NCI-H510A treated with DMSO at 0.1 percent for 48 hours (cell line): ENCODE measurements at places on chromosomes 6 and 20.

DNA sequence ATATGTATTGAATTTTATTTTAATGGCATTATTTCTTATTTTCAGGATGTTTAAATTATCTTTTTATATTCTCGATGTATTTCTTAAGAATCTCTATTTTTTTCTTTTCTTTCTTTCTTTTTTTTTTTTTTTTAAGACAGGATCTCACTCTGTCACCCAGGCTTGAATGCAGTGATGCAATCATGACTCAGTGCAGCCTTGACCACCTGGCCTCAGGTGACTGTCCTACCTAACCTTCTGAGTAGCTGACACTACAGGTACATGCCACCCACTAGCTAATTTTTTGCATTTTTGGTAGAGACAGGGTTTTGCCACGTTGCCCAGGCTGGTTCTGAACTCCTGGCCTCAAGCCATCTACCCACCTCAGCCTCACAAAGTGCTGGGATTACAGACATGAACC lies 143.8 kb upstream of the LAMA2 start:
- DNase-seq, result no peak

GRCh38 chr20:10682939-10683338 lies 9.1 kb upstream of the JAG1 start:
- no peak for DNase-seq

GRCh38 chr6:111357705-111358104 lies 125.3 kb downstream of the REV3L start:
- DNase-seq, result no peak

- DNase-seq, result peak; percentile 1
Observed at GRCh38 chr6:153553627-153554026, 422.5 kb upstream of the RGS17 start.

GRCh38 chr20:10671221-10671918 lies 2.4 kb downstream of the JAG1 start:
- DNase-seq, result no peak

DNA sequence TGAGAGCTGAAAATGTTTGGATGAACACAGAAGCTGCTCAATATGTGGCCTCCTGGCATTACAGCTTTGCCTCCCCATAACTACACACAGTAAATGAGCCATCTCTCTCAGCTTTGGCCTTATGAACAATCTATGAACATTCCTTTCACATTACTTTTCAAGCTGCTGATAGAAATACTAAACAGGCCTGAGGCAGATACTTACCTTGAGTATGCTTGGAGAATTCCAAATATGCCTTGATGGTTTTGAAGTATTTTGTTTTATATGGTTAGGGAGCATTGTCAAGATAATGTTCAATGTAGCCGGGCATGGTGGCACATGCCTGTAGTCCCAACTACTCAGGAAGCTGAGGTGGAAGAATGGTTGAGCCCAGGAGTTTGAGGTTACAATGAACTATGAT lies 104.5 kb downstream of the CD24 start:
- DNase-seq, result no peak

- DNase-seq, result no peak
Observed at GRCh38 chr6:2820415-2820814, 21.2 kb downstream of the SERPINB1 start.
